Left ventricle myocardium superior (tissue), 1 donor: ENCODE measurements at places on chromosomes 13 and 19.

DNA sequence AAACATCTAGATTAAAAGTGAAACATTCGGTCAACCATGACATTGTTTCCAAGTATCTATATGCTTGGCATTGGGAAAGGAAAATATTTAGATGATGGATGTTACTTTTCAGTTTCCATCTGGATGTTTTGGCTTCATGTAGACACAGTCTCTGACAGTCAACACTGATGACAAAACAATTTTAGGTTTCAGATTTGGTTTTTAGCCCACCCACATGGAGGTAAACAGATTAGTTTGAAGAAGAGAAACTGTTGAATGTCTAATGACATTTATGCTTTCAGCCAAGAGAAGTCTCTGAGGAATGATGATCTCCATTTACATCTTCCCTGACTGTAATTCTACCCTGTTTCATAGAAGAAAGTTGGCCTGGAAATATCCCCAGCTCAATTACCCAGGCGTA lies 379.1 kb downstream of the SLITRK6 start:
- DNase-seq, result no peak

DNA sequence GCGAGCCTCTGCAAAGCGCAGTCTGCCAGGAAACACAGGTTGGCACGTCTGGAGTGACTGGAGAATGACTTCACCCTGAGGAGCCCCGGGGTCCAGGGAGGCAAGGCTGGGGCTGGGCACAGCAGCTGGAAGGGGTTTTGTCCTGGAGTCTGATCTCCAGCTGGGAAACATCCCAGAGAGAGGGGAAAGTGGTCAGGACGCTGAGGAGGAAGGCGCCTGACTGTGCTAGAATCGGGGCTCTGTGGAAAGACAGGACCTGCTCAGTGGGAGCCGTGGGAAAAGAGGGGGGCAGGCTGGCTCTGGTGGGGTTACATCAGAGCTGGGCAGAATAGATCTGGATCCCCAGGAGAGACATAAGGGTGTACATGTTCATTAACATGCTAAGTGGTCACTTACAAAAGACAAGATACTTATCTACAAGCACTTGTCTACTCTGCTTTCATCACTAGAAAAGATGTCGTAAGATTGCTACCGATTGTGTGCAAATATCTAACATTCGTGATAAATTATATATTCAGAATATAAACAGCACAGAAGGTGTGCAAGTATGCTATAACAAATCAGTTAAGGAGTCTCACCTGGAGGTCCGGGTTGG lies 106.6 kb downstream of the COL4A1 start:
- DNase-seq, result no peak

GRCh38 chr13:73851104-73851503 lies 283.1 kb downstream of the KLF12 start:
- no peak for DNase-seq

DNA sequence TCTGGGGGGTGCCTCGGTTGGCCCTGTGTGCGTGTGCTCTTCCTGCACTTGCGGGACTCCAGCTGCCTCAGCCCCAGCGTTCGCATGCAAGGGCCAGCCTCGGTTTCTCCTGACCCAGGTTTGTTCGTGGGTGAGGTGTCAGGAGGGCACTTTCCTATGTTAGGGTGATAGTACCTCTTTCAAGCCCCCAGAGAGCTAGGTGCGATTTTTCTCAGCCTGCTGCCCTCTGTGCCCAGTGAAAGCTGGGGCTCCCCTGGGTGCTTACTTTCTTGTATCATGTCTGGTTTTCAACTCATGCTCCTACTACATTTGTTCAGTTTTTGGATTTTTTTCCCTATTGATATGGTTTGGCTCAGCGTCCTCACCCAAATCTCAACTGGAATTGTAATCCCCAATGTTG lies 289.2 kb downstream of the TEX29 start:
- no peak for DNase-seq

GRCh38 chr13:102347490-102347889 lies 54.4 kb downstream of the FGF14 start:
- no peak for DNase-seq

GRCh38 chr19:55692681-55693081 lies 17.7 kb downstream of the EPN1 start:
- DNase-seq, result peak; percentile 27

DNA sequence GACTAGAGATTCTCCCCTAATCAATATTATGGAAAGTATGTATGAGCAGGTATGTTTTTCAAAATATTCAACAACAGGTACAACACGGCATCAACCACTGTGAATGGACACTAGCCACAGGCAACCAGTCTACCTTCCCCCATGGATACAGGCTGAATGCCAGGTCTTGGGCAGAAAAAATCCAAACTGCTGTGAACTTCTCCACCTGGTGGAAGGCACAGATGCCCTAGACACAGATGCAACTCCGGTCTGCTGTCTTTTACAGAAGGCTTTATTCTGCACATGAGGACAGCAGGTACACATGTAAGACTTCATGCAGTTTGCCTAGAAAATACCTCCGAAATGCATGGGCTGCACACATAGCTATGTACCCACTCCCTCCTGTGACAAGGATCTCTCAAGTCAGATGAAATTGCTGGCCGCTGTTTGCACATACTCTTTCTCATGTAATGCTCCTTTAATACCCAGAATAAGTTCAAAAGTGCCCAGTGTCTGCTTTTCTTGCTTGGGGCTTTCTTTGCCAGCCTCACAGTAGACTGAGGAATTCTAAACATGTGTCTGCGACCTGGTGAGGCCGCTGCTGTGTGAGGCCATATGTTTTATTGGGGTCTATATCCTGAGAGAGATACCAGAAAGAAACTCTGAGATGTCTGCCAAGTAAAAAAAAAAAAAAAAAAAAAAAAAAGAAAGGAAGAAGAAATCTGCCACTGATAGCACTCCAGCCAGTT lies 325.9 kb downstream of the FOXO1 start:
- no peak for DNase-seq

GRCh38 chr19:21109116-21109515 lies 27.1 kb downstream of the ZNF714 start:
- DNase-seq, result no peak

DNA sequence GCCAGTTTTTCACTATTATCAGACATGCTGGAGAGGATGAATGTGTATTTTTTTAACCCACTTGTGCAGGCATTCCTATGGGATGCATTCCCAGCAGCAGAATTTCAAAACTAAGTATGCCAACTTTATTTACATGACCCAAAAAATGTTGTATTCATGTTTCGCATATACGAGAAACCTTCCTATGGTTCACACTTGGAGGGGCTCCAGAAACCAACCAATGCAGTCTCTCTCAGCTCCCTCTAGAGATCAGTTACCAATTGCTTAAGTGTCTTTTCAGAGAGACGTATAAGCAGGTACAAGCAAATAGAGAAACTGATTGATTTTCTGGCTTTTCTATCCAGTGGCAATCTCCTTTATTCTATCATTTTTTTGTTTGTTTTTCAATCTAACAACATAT lies 5.5 kb upstream of the PTOV1 start:
- no peak for DNase-seq

DNA sequence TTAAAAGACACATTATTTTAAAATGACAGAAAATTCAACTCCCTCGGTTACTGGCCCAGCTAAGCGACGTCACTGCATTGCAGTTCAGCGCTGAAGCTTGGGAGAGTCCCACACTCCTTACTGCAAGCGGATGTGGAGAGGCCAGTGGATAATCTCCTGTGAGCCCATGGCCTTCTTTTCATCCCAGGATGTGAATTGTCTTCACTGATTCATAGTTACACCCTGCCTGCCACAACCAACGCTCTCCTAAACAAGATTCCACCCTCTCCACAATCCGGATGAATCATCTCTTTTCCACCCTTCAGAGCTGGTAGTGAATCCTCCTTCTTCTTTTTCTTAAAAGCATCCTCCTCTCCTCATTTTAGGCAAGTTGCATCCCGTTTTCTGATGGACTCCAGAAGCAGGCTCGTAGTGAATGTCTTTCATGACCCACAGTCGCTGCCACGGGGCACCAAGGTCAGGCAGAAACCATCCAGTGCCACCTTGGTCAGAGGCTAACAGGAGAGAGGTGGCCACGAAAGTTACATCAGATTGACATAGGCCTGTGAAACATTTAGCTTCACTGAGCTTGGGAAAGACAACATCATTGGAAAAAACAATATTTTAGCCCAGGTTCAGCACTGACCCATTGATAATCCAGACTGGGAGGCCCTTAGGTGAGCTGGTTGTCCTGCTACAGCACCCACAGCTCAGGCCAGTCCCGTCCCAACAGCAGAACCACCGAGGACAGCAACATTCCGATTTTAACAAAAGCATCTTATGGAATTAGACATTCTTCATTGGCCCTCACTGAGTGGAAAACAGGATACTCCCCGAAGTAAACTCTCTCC lies 2.0 kb downstream of the GJB2 start:
- DNase-seq, result no peak

GRCh38 chr13:30881191-30881651 lies 24.9 kb upstream of the MEDAG start:
- DNase-seq, result peak; percentile 60

DNA sequence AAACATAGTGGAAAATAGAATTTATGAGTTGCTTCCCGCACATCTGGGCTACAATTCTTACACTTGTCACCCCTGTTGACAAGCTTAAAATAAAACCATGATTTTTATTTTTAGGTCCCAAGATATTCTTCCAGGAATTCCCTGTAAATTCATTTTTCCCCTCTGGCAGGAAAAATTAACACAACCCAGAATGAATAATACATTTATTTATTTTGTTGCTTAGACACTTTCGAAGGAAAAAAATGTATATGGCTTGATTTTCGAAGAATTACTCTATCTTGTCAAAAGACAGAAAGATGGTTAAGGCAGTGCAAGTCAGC lies 74.4 kb downstream of the LHFPL6 start:
- no peak for DNase-seq

DNA sequence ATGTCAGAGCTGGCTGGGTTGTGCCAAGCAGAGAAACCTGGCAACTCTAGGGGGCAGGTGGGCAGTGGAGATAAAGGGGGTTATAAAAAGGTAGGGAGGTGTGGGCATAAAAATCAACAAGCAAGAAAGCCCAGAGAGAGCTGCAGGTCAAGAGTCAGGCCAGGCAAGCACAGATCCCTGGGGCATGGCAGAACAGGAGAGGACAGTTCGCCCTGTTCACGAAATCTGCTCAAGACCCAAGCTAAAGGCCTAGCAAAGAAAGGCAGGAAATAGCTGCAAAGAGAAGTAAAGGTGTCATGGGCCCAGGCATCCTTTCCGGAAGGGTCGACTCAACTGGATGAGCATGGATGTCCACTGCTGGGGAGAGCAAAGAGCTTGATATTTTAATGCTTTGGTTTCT lies 3.4 kb downstream of the MBNL2 start:
- DNase-seq, result no peak

- DNase-seq, result no peak
These were observed 46.7 kb upstream of the UBL3 start for GRCh38 chr13:29897102-29897501.

DNA sequence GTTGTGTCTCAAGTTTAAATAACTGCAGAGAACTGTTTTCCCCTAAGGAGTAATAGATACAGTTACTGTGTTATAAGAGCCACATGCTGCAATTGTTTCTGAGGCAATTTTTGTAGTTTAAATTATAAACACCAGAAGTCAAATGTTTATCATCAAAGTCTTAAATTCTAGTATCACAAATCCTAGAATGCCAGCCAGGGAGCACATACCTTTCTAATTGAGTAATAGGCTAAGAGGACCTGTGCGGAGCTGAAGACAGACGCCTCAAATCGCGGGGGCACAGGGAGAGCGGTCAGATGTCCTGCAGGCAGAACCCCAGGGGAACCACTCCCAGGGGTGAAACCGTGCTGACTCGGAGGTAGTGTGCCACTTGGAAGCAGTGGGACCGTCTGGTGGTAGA lies 65.2 kb upstream of the TNFRSF19 start:
- DNase-seq, result peak; percentile 34

DNA sequence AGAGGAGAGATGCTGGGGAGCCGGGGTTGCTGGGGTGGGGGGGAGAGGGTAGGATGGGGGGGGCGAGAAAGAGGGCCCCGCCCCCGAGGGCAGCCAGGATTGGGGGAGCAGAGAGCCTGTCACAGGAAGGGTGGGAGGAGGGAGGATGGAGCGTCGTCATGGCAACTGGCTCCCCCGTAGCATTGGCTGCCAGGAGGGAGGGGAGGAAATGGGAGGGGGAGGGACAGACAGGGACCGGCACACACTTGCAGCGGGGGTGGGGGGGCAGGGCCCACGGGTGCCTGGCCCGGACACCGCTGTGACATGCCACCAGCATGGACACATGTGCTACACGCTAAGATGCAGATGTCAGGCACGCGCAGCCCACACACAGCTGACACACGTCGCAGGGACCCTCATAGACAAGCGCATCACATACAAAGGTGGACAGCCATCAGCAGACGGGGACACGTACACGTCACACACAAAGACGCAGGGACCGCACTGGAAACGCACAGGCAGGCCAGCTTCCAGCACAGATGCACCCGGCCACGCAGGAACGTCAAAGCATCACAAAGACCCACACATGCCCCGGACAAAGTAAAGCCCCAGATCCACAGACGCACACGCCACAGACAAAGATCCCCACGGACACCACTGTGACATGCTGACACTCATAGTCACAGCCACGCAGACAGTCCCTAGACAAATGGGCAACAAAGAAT lies at the start of gene LMTK3:
LMTK3 (minus strand) TSS at position 36 of the 704 bp plus-strand sequence. CDS start 259 bp downstream, outside the sequence.
- no peak for DNase-seq

DNA sequence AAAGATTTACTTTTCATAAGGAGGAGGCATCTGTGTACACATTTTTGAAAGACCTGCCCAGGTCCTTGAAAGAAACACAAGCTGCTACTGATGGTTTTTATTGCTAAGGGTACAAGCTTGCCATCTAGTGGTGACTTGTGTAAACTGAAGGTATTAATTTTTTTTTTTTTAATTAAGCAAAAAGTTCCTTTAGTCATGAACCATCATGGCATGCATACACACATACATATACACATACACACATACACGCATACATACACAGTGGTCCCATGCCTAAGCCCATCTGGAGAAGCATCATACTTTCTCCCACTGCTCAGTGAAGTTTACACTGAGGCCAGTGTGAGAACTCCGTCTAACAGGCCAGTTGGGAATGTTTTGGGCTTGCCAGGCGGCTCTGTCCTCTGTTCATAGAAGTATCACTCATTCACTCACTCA lies 312.5 kb downstream of the DCLK1 start:
- no peak for DNase-seq
